ENCODE measurements at places on chromosomes 2 and 18.

- DNase-seq: no peak
Observed at GRCh38 chr2:26754972-26755670, 9.0 kb upstream of the SLC35F6 start.

DNA sequence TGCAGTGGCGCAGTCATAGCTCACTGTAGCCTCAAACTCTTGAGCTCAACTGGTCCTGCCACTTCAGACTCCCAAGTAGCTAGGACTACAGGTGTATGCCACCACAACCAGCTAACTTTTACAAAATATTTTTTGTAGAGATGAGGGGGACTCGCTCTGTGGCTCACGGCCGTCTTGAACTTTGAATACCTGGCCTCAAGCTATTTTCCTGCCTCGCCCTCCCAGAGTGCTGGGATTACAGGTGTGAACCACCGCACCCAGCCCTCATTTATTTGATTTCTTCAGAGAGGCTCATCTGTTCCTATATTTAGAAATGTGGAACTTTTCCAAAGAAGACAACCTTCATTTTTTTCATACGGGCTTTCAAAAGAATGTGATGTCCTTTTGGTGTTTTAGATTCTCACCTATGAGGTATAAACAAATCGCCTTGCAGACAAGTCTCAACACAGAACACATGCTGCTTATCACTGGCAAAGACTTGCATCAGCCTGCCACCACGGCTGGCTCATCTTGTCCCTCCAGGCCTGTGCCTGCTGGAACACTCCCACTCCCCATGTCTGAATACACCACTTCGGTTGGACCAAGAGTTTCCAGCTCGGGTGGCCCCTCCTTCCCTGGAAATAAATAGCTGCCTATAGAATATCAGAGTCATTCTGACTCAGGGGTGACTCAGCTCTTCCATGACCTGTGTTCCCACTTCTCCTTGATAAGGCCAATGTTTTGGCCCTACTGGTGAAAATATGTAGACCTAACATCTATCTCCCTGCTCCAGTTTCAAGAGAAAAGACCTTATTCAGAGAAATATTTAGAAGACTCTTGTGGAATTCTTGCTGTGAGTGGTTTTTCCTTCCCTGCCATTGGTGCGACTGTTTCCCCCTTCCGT, 202.6 kb downstream of the TGIF1 start:
- DNase-seq: peak; percentile 79

GRCh38 chr2:111697560-111697959, 186.4 kb downstream of the ANAPC1 start:
- no peak for DNase-seq

DNA sequence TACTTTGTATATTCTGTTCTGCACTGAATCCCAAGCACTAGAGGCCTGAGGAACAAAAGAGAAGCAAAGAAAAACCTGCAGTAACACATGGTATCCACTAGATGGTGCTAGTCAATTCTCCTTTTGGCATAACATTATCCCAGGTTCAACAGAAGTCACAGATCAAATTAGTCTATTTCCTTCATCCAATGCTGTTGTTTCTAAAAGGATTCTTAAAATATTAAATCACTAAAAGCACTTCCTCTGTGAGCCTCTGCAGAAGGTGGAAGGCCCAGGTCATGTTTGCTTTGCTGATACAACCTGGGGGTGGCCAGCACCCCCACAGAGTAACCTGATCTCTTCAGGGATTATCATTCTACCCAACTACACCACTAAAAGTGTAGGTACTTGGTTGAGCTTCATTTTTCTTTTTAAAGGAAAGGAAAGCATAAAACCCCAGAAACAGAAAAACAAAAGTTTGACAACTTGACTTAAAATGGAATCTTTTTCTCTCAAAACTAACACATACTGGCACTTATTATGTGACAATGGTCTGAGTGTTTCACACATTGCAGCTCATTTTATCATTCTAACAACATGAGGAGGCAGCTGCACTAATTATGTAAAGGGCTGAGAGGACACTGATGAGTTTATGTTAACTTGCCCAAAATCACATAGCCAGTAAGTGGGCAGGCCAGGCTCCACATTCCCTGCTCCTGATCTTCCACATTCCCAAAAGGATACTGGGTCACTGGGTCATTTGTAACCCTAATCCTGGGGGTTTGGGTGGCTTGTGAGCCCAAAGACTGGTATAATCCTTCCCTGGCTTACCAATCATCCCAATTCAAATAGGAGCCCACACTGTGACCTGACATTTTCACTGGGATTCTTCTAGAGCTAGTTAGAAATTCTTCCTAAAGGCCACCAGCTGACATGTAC, 66.8 kb upstream of the DNER start:
- no peak for DNase-seq

- no peak for DNase-seq
Observed at GRCh38 chr2:174350018-174350417, 15.3 kb downstream of the SP9 start.

GRCh38 chr18:80166240-80166639, 57.2 kb downstream of the ADNP2 start:
- DNase-seq: no peak

- no peak for DNase-seq
Observed at GRCh38 chr2:32452338-32453064, 95.7 kb downstream of the BIRC6 start.

- no peak for DNase-seq
Observed at GRCh38 chr2:138293045-138293444, 208.5 kb upstream of the SPOPL start.

DNA sequence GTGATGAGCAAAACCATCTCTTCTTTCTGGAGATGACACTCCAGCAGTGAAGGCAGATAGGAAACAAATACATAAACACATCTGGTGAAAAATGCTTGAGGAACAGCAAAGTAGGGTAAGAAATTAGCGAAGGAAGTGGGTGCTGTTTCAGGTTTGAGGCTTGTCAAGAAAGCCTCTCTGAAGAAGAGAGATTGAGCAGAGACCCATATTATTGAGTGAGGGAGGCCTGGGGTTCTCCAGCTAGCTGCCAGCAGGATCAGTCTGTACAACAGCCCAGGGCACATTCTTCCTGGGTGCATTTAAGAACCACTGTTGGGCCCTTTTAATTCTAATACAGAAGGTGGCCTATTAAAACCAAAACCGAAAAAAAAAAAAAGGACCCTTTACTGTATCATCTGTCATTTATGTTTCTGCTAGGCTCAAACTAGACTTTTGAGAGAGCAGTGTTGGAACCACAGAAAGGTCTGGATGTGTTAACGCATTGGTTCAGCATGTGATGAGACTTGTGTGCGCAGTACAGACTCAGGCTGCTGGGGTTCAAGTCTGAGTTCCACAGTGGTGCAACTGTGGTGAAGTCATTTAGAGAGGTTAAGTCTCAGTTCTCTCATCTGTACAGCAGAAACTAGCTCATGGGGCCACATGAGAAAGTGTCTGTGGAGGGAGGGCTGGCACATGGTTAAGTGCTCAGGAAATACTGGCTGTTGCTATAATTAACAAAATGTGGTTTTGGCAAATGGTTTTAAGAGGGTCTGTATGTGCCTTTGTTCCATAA, 28.9 kb downstream of the MGAT5 start:
- no peak for DNase-seq
